Substantia nigra (tissue), 51 donors: ENCODE measurements at places on chromosomes 16 and 17.

DNA sequence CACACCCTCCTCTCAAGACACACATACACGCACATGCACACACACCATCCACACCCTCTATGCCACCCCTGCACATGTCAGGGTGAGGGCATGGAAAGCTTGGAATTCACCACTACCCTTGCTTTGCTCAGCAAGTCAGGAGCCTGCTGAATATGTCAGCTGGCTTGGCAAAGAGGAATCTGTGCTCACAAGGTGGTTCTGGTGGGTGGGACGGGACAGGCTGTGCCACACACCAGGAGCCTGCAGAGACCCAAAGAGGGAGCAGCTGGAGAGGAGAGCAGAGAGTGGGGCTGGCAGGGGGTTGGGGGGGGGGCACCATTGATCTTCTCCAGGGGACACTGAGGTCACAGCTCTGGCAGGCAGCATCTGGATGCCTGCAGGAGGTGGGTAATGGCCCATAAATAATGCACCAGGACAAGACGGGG, 48.7 kb upstream of the NDRG4 start:
- no peak for DNase-seq

DNA sequence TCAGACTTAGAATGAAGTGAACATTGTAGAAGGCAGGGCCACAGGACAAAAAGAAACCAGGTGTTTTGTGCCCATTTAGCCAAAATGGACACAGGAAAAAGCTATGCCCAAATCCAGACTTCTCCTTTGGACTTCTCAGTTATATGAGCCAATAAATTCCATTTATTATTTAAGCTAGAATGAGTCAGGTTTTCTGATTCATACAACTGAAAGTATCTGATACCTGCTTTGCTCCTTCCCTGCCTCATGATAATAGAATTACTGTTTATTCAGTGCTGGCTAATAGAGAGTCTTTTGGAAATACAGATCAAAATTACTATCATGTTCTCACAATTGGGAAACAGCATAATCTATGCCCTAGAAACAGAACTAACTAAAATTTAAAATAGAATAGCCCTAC, 8.7 kb upstream of the CPD start:
- DNase-seq: no peak

DNA sequence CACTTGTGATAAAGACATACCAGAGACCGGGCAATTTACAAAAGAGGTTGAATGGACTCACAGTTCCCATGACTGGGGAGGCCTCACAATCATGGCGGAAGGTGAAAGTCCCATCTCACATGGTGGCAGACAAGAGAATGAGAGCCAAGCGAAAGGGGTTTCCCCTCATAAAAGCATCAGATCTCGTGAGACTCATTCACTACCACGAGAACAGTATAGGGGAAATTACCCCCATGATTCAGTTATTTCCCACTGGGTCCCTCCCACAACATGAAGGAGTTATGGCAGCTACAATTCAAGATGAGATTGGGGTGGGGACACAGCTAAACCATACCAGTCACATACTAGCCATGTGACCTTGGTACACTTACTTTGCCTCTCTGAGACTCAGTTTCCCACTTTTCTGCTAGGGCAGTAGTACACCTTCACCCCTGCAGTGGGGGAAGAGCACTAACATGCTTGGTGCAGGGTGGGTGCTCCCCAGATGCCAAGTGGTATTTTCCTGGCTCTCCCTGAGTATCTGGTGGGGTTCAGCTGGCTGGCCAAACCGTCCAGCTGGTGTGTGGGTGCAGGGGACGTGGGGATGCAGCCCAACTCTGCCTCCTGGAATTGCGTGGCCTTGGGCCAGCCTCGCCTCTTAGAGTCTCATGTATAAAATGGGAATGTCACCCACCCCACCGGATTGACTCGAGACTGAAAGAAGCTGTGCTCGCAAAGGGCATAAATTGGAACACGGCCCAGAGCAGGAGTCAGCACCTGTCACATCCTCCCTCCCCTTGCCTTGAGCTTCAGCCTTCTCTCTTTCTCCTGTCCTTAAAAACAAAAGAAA, 364.1 kb downstream of the CPPED1 start:
- DNase-seq: no peak

DNA sequence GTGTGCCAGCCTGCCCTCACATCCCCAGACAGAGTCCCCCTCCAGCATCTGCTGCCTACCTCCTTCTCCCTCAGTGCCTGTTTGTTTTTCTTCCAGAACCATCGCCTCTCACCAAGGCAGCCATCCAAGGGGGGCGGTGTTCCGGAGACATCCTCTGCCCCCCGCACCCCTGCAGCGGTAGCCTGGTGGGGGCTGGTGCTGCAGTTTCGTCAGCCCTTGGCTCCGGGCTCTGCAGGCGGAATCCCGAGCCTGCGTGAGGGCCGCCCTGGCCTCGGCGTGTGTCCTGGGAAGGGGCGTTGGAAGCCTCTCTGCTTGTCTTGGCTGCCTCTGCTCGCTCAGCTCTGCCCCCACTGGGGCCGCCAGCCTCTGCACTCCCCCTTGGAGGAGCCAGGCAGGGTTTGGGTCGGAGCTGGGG, 126.0 kb upstream of the CIBAR2 start:
- DNase-seq: no peak
